Activated T-helper 1 cell treated with anti-CD3 and anti-CD28 coated beads, Interleukin-2, amount 50 U/mL, for 16 hours (primary cell): ENCODE measurements at places on chromosomes 11 and 22.

DNA sequence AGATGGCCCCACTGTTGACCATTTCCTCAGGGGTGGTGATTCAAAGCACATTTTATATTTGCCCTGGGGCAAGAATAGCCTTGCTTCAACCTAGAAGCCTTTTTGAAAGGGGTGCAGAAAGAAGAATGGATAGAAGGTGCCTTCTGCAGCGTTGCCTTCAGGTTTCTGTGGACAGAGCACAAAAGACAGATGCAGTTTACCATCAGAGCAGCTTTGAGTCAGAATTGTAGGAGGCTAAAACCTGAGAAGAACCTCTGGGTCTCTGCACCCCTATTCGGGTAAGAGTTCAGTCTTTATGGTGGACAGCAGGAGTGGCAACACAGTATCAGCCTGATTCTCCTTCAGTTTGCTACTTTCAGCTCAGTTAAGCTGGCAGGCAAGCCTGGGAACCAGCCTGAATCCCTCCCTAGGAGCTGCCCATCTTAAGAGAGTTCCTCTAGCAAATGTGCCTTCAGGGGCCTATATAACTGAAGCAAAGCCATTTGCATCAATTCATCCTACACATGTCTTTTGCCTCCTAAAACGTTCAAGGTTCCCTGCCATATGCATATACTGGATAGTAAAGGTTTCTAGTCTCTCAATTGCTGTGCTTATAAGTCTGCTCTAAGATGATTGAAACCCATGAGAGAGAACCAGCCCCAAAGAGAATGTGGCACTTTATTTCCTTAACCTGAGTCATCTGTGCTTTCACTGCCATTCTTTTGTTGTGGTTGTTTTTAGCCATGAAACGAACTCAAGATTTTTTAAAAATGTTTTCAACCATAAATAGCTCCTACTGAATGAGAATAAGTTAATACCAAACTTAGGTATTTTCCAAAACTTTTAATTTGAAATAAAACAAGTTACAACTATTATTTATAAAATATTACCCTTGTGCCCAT is 123.0 kb downstream of the TRIM44 start:
- no peak for DNase-seq

- DNase-seq = no peak
Measured at GRCh38 chr22:27842201-27842600, 40.6 kb upstream of the MN1 start.

GRCh38 chr22:30086496-30086895 is 6.2 kb downstream of the HORMAD2 start:
- DNase-seq = no peak

GRCh38 chr11:13216019-13216710 is 61.4 kb upstream of the BMAL1 start:
- no peak for DNase-seq

DNA sequence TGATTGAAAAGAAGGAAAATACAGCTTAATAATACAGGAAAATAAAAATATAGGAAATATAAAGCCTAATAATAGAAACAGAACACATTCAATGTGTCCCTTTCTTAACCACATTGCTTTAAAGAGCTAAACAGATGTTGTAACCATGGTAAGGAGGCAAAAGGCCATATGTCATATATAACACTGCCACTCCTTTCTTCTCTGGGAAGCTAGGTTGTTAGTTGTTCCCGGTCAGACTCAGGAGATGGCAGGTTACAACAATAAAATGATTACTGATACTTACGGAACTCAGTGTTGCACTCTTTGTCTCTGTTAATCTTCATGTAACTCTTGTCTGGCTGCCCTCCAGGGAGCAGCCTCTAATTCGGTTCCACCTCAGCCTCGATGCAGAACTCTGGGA is 134.7 kb upstream of the PGR start:
- no peak for DNase-seq

GRCh38 chr22:46071451-46072109 is 78.7 kb upstream of the PPARA start:
- DNase-seq = peak; percentile 36

DNA sequence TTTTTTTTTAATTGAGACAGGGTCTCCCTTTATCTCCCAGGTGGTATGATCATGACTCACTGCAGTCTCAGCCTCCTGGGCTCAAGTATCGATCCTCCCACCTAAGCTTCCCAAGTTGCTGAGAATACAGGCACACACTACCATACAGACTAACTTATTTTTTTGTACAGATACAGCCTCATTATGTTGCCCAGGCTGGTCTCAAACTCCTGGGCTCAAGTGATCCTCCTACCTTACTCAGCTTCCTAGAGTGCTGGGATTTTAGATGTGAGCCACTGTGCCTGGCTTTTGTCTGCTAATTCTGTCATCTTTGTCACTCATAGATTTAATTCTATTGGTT is 43.5 kb downstream of the CBL start:
- DNase-seq = no peak
